ENCODE measurements at places on chromosomes 12 and 14.

DNA sequence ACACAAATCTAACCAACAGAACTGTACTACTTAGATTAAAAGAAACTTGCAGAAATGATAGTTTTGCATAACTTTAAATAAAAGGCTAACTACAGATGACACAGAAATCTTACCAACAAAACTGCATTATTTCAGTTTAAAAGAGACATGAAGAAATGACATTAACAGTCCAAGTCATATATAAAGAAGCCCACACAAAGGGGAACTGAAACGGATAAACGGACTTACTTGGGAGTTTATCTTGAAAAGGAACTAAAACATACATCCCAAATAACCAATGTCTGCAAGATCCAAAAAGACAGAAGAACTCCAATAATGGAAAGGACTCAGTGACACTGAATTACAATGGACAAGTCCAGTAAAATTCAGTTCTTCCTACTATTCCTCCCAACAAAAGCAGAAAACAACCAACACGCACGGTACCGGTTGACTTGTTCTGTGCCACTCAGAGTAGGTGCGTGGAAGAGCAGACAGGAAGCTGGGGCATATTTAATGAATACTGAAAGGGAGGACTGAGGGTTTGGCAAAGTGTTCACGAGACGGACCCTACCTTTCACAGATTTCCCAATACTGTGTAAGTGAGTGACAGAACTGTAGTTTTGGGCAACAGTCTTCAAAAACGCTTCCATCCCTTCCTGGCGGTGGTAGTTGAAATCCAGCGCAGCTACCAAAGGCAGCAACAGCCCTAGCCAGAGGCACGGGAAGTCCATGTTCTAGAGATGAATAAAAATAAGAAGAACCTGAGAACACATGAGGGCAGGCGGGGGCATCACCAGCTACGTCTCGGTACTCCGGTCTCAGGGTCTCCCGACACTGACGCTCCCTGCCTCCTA lies 627 bp downstream of the CPM start:
- no peak for DNase-seq

DNA sequence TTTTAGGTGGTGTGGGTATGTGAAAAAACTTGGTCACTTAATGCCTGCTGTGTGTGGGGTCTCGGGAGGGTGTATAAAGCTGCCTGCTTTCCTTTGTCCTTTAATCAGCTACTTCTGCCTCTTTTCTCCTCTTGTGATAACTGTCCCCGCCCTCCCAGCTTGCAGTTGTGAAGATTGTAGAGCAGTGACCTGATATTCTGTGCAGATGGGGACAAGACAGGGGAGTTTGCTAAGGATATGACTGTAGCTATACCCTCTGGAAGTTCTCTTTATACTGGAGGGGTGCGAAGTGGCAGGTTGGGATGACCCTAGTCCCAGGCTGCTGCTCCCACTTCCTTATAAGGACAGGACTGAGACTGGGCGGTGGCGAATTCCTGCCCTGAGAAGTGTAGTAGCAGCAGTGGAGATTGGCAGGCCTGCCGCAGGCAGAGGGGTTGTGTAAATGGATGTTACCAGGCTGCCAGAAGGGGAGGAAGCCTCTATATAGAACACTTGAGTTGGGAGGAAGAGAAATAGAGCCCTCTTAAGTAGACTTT lies 835 bp downstream of the MYL6 start:
- DNase-seq: no peak

DNA sequence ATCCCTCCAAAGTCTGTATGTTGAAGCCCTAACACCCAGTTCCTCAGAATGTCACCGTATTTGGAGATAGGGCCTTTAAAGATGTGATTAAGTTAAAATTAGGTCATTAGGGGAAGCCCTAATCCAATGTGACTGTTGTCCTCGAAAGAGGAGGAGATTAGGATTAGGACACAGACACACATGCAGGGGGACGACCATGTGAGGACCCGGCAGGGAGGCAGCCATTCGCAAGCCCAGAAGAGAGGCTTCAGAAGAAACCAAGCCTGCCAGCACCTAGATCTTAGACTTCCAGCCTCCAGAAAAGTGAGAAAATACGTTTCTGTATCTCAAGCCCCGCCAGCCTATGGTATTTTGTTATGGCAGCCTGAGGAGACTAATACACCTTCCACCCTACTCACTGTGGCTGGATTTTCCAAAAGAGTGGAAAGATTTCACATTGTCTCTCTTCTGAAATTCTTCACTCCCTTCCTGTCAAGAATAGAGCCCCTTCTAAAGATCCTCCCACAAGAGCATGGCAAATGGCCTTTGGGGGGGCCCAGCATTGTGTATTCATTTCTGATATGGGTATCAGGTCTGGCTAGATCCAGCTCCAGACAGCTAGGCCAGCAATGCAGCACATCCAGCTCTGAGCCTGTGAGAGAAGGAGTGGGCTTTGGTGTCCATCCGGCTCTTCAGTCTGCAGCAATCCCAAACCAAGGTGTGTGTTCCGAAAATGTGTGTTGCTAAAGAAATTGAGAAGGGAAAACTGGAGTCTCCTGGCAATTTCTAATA lies 15.4 kb upstream of the UBC start:
- DNase-seq: no peak

- peak; percentile 42 for DNase-seq
These were observed 895 bp upstream of the PRKAB1 start for GRCh38 chr12:119666900-119667576.

- no peak for DNase-seq
These were observed 9.7 kb downstream of the PDE6H start for GRCh38 chr12:14982562-14982961.

DNA sequence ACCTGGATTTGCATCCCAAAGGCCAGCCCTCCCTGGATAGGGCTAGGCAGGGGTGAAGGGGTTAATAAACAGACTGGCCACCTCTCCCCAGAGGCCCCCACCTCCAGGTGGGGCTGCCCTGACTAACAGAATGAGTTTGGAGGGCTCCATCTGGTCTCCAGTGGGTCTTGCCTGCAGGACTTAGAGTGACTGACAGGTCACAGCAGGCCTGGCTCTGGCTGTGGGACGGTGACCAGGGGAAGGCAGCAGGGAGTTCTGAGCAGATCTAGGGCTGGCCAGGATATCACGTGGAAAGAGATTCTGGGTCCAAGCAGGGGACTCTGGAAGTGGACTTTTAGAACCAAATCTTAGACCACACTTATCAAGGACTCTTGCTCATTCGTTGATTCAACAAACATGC lies 40.9 kb upstream of the LHX5 start:
- DNase-seq: no peak

GRCh38 chr12:92876496-92876895 lies 52.6 kb downstream of the EEA1 start:
- DNase-seq: no peak

DNA sequence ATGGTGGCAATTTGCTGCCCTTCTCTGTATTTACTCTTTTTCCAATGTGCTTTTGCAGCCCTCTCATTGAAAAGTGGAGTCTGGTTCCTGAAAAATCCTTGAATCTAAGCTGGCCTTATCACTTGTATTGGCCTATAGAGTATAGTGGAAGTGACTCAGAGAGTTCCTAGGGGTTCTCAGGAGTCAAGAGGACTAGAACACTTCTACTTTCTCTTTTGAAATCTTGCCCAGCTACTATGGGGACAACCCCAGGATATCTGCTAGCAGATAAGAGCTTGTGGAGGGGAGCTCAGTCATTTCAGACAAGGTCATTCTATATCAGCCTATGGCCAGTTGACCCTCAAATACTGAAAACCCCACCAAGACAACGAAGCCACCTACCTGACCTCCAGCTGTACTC lies 26.7 kb upstream of the WSCD2 start:
- no peak for DNase-seq

DNA sequence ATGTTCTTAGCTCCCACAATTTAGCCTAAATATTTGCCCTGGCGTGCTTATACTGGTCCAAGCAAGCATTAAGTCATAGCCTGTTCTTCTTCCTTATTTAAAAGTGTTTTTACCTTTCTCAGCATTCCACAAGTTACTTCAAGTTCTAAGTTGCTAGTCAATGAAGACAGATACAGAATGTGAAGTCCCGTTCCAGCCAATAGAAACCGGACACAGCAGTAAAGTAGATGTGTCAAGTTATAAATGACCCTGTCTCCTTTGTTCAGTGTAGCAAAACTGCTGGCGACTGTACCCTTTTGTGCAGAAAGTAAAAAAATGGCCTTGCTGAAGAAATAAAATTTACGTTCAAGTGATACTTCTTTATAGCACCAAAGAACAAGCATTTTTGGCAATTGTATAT lies 3.9 kb downstream of the SNAPC1 start:
- no peak for DNase-seq

DNA sequence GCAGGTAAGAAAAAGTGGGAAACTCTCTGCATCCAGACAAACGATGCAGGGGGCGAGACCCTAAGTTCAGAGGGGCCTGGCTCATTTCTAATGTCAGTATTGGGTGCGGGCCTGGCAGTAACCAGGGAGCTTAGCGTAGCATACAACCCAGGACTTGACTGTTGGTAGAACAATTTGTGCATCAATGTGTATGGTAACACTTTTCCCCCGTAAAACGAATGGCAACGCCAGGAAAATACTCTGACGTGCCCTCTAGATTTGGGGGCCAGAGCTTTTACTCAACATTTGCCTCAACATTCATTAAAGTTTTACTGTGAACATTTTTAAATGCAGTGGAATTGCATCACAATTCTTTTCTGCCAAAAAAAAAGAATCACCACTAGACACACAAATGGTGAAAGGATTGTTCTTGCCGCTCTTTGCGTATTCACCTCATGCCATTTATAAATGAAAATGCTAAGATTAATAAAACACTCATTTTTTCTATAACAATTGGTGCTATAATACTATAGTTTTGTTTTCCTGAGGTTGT lies 867 bp downstream of the RHOJ start:
- DNase-seq: no peak

- DNase-seq: no peak
These were observed 59.3 kb upstream of the TMTC1 start for GRCh38 chr12:29843036-29843435.

DNA sequence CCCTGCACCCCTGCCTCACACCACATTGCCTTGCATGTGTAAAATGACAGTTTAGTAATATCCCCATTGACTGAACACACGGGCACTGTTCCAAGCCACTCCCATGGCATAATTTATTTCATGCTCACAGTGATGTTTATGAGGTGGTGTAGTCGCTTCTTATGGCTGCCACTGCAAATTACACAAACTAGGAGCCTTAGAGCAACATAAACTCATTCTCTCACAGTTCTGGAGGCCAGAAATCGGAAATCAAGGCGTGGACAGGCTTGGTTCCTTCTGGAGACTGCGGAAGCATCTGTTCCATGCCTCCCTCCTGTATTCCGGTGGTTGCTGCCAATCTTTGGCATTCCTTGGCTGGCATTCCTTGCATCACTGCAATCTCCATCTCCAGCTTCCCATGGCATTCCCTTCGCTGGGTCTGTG lies 97.3 kb downstream of the RIN3 start:
- DNase-seq: no peak

- DNase-seq: no peak
These were observed 124.0 kb downstream of the ESR2 start for GRCh38 chr14:64170181-64170580.

DNA sequence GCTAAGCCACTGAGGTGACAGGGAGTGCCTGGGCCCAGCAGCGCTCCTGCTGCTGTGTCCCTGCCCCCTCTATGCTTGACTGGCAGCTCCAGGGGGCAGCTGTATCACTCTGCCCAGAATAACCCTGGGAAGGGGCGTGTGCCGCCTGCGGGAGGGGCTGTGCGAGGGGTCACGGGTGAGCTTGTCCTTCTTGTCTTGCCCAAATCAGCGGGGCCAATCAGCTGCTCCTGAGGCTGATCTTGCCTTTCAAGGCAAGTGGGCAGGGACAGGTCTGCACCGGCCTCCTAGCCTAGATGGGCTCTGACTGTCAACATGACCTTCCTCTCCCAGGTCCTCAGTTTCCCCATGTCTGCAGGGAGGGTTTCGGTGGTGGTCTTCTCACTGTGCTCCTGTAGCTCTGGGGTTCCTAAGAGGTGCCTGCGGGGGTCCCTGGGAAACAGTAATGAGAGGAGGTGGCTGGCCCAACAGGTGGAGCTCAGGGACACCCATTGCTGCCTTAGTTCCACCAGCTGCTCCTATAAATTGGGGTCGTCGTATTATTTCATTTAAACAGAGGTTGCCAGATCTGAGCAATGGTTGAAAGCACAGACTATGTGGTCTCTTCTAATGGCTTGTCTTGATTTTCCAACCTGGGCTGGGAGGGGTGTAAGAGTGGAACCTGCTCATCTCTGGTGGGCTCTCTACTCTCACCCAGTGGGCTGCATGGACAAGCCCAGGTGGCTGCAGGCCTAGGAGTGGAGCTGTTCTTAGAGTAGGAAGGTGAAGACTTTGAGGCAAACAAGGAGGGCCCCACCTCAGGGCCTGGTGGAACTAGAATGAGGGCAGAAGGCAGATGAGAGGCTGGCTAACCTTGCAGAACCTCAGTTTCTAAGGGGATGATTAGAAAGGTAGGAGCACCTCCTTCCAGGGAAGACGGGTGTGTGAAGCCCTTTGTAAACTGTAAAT lies 11.7 kb downstream of the RTL1 start:
- DNase-seq: no peak

- DNase-seq: no peak
These were observed 1.3 kb upstream of the TEAD4 start for GRCh38 chr12:2957816-2958431.

GRCh38 chr12:80792861-80793260 lies 76.1 kb downstream of the MYF5 start:
- no peak for DNase-seq

DNA sequence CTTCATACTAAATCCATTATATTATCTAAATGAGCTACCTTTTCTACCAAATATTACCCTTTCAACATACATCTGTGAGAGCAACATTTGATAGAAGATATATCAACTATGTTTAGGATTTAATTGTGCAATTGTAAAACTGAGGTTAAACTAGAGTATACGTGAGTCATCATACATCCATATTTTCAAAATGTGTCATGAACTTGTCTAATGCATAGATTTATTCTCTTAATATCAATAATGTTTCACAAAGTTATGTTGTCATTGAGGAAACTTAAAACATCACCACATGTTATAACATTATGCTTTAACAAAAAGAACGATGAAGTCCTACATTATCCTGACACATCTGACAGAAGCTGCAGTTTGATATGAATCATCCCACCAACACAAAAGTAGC lies 645.5 kb upstream of the NOVA1 start:
- DNase-seq: no peak

GRCh38 chr14:36317650-36318049 lies 2.8 kb downstream of the MBIP start:
- DNase-seq: no peak

- DNase-seq: no peak
These were observed 280.5 kb downstream of the VRK1 start for GRCh38 chr14:97077687-97078086.

- peak; percentile 13 for DNase-seq
These were observed 22.1 kb downstream of the DMAC2L start for GRCh38 chr14:50334211-50334610.
